Neuronal stem cell (in vitro differentiated cells): ENCODE measurements at places on chromosomes 2 and 18.
A peak's percentile ranks its signal among the peaks of the same experiment; 100 is the strongest.

GRCh38 chr2:239670463-239671120, 269.8 kb upstream of the HDAC4 start:
- no peak for DNase-seq

GRCh38 chr18:32877371-32877770, 104.5 kb upstream of the KLHL14 start:
- DNase-seq = no peak

DNA sequence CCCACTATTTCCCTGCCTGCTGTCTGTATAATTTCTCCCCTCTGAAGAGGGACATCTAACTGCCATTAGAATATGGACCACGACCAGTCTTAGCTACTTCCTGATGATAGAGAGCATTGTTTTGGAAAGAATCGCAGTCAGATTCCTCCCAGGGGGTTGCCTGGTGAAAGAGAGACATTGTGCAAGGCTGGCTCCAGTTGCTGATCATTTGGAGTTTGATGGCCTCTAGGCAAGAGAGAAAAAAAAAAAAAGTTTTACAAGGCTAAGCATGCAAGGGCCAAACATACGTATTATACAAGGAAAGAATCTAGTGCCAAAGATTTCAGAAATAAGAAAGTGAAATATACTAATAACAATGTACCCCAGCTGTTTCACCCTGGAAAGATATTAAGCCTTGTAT, 182.2 kb downstream of the CMPK2 start:
- DNase-seq = no peak

- no peak for DNase-seq
Measured at GRCh38 chr2:239261796-239262483, 138.9 kb downstream of the HDAC4 start.

DNA sequence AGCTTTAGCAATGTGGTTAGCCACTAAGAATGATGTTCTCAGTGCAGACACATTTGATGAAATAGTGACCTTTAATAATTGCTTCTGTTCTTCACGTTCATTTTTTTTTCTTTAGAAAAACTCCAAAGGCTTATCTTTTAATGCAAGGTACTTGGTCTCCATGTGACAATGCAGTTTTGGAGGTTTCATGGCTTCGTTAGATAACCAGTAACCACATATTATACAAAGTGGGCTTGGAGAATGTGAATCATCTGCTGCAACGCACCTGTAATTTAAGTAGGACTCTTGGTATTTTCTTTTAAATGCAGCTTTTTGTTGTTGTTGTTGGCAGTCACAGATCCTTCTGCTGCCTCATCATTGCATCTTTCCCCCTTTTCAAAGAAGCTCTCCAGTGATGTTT, 1606.3 kb downstream of the SUCLG1 start:
- no peak for DNase-seq

DNA sequence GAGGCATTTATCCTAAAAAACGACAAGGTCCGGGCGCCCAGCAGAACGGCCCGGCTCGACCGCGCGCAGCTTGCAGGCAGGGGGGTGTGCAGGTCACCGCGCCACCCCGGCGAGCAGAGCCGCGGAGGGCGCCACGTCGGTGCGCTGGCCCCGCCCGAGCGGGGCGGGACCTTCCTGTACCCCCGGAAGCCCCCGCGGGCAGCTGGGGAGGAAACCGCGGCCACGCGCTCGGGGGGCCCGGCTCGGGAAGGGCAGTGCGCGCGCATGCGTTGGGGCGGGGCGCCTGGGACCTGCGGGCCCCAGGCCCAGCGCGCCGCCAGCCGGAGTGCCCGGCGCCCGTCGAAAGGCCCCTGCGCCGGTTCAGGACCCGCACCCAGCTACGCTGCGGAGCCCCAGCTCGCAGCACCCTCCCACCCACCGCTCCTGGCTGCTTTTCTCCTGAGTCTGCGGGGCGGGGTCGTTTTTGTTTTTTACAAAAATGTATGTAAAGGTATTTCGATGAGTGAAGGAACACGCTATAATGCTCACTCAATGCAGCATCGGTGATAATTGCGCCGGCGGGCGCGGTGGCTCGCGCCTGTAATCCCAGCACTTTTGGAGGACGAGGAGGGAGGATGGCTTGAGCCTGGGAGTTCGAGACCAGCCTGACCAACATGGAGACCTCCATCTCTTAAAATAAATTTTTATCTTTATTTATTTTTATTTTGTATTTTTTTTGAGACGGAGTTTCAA, 47.7 kb upstream of the POMC start:
- DNase-seq = peak; percentile 56

- no peak for DNase-seq
Measured at GRCh38 chr2:60466161-60466702, 87.2 kb downstream of the BCL11A start.

DNA sequence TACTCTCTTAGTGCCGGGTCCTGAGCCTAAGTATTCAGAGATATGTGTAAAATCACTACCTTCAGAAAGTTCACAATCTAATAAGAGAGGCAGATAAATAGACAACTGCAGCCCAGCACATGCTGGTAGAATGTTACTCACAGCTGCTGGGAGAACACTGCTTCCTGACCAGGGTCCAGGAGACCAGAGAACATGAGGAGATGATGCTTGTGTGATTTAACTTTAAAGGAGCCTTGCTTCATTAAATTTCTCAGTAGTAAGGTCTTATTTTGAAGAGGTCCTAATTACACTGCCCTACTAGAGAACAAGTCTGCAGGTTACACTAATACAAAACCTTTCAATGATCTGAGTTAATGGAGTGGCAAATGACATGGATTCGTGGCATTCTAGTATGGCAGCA, 209.9 kb upstream of the TRIB2 start:
- no peak for DNase-seq

DNA sequence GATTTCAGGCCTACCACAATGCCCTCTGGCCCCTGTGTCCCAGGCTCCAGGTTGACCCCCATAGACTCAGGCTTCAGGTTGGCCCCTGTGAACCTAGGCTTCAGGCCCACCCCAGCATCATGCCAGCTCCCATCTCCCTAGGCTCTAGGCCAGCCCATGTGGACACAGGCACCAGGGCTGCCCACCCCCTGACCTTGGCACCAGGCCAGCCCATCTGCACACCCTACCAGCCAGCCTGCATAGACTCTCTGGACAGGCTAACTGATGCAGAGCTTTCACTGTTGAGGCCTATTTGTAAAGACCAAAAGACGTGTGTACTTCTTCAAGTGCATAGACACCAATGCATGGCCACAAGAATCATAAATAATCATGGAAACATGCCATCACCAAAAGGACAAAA, 83.9 kb downstream of the VAPA start:
- no peak for DNase-seq

DNA sequence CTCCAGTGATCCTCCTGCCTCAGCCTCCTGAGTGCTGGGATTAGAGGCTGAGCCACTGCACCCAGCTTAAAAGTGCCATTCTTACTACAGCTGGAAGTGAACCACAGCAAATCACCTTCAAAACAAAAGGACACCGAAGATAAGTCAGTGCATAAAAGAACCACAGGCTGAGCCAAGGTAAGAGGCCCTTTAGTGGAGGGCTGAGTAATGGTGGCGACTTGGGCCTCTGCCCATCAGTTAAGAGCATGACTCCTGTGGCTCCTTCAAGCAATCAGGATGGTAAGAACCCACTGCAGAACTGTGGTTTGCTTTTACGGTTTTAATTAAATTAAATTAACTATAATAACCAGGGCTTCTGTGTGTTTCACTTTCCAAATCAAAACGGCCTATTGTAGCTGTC, 75.1 kb downstream of the CTAGE1 start:
- DNase-seq = no peak

DNA sequence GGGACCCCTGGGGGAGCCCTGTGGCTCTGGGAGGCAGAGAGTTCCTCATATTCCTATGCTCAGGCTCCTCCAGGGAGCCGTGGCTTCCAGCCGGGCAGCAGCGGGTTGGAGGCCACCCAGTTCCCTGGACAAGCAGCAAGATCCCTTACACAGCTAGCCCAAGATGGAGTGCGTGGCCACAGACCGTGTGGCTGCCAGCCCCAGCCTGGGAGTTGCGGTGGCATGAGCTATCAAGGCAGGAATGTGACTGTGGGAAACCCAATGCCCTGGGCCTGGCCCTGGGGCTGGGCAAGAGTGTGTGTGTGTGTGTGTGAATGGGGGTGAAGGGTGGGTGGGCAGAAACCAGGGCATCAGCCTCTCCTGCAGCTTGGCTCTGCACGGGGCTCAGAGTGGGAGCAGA, 130.5 kb downstream of the DYSF start:
- no peak for DNase-seq

GRCh38 chr18:21831413-21831831, 90.8 kb downstream of the MIB1 start:
- no peak for DNase-seq

DNA sequence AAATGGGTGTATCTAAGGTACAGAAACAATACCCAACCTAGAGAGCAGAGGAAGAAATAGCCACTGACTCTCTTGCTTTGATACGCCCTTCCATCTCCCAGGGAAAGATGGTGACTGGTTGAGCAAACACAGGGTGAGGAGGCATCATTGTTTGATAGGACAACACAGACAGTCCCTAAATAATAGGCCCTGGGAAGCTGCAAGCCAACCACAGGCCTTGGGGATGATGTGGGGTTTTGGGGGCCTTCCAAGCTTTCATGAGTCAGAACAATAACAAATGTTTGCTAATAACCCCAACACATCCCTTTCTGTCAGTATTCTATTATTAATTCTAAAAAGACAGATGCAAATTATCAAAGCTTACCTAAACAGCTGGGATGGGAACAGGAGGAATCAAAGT, 9.8 kb downstream of the LGALSL start:
- DNase-seq = no peak

GRCh38 chr2:158677542-158677941, 117.6 kb upstream of the DAPL1 start:
- no peak for DNase-seq

GRCh38 chr2:239220981-239221396, 179.8 kb downstream of the HDAC4 start:
- DNase-seq = no peak

DNA sequence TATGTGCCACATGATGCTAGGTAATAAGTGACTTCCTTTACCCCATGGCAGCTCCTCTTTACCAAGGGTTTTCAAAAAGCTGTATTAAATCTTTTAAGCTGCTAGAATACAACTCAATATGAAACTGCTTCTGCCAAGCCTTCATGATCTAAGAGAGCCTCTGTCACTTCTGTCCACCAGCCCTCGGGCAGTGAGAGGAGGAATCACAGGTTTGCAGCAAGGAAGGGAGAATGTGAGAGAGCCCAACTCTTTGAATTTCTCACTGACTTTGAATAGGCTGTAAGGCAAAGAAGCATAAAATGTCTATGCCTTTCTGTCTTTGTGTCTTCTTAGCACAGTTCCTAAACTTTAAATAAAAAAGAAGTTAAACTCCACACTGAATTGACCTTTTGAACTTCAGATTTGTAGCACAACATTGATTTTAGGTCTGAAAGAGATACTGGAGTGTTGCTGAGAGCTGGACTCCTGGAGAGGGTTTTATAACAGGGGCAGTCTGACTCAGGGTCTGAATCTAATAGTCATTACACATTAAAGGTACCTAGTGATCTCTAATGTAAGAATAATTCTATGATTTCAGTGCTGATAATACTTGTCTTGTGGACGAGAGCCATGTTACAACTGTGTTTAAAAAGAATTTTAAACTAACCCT, 48.1 kb upstream of the SATB2 start:
- no peak for DNase-seq

DNA sequence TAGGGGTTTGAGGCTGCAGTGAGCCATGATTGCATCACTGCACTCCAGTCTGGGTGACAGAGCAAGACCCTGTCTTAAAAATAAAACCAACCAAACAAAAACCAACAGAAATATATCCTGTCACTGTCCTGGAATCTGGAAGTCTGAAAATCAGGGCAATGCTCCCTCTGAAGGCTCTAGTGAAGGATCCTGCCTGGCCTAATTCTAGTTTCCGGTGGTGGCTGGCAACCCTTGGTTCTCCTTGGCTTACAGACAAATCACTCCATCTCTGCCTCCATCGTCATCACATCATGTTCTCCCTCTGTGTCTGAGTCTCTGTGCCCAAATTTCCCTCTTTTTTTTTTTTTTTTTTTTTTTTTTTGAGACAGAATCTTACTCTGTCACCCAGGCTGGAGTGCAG, 15.9 kb upstream of the VPS4B start:
- no peak for DNase-seq

DNA sequence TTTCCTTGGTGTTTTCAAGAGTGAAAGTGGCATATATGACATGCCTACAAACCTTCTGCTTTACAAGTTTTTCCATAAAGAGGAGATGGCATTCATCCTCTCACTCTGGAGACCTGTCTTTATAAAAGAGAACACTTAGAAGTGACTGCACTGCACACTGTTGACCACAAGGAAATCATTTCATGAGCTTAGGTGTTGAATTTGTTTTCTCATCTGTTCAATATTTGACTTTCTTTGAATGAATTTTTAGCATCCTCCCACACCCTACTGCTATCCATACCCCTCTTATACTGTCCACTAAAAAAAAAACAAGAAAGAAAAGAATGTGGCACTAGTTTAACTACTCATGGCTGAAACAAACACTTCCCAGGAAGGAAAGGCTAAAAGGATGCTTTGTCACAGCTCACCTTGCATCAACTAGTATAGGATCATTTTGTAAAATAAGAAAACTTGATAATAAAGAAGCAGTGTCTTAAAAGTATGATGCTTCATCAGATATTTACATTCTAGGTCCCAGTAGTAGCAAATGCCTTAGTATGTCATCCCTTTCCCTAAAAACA, 83.0 kb downstream of the ACVR1 start:
- no peak for DNase-seq

GRCh38 chr2:73825408-73825807, 3.4 kb upstream of the STAMBP start:
- no peak for DNase-seq

DNA sequence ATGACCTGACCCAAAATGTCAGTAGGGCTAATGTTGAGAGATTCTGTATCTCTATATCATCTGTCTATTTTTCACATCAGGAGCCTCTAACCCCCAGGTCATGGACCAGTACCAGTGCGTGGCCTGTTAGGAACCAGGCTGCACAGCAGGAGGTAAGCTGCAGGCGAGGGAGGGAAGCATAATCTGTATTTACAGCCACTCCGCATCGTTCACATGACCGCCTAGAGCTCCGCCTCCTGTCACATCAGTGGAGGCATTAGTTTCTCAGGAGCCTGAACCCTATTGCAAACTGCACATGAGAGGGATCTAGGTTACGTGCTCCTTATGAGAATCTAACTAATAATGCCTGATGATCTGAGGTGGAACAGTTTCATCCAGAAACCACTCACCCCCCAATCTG, 180.6 kb downstream of the RDH14 start:
- DNase-seq = no peak

GRCh38 chr2:216881411-216881810, 21.5 kb upstream of the TNP1 start:
- DNase-seq = no peak

DNA sequence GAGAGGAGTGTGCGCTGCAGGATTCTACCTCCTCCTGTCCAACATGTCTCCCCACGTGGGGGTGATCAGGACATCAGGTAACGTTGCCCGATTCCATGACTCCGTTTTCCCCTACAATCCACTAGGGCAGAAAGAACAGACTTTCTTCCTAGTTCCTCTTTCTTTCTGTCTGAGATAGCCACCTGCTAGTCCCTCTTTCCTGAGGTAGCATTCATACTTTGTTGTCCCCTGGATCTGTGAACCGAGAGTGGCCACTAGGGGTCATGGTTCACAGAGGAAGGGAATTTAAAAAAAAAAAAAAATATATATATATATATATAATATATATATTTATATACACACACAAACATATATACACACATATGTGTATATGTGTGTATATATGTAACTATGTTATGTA, 210.0 kb upstream of the ZNF521 start:
- DNase-seq = peak; percentile 11

GRCh38 chr2:224109751-224110150, 70.7 kb upstream of the SERPINE2 start:
- DNase-seq = no peak

GRCh38 chr2:166867874-166868514, 20.3 kb upstream of the XIRP2 start:
- no peak for DNase-seq
